ENCODE measurements at places on chromosomes 7 and 10.
A peak's percentile ranks its signal among the peaks of the same experiment; 100 is the strongest.

DNA sequence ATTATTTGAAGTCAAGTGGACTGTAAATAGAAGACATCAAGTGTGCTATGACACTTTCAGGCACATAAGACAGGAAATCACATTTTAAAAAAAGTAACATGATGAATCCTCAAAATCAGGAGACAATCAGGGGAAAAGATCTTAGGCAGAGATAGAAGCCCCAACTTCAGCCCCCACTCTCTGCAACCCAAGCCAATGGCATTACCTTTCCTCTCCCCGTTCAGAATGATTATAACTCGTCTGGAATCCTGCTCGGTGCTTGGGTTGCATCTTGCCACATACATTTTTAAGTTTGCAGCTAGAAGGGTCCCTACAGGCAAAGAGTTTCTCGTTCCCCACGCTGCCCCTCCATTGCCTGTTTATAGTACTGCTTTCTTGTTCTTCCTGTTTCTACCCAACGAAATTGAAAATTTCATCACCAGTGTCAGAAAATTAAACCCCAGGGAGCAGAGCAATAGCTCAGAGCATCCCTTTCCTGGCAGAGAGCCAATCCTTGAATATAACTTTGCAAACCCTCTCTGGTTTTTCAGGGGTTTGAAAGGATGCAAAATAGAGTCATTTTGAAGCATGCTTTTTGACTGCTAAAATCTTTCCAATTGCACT, 260.5 kb upstream of the AOAH start:
- DNase-seq: no peak

- DNase-seq: no peak
Measured at GRCh38 chr7:133361806-133362205, 108.9 kb downstream of the EXOC4 start.

- DNase-seq: no peak
Measured at GRCh38 chr7:116271963-116272886, 61.9 kb downstream of the TES start.

GRCh38 chr7:13908667-13909397, 80.6 kb downstream of the ETV1 start:
- DNase-seq: no peak

- DNase-seq: peak; percentile 73
Measured at GRCh38 chr7:50226669-50227068, 77.8 kb upstream of the IKZF1 start.

DNA sequence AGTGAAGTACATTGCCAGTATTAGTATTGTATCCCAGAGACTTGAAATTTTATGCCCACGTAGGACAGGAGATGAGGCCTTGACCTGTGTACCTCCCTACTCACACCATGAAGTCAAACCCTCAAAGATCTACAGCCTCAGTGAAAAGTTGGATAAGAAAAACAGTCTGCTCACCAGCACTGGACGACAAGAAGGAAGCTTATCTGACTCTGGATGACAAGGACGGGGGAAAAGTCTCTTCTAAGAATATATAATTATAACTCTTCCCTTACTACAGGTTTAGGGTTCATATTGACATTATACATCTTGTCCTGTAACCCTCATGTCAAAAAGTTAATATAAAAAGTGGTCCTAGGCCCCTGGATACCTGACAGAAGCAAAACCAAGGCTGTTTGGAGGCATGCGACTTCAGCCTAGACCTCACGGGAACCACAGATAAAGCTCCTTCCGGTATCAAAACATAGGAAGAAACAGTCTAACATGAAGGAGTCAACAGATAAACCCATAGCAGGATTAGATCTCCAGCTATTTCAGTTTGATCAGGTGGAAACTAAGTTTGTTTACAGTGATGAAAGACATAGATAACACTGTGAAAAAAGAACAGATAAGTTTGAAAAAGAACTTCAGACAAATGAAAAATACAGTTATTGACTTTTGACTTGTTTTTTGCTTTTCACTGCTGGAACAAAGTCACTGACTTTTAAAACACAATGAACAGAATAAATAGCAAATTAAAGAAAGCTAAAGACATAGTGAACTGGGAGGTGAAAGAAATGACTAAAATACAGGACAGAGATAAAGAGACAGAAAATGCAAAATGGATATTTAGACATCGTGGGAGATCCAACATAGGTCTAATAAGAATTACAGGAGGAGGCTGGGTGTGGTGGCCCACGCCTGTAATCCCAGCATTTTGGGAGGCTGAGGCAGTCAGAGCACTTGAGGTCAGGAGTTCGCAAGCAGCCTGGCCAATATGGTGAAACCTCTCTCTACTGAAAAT, 145.9 kb downstream of the PHTF2 start:
- DNase-seq: no peak

- no peak for DNase-seq
Measured at GRCh38 chr7:14271441-14271840, 282.0 kb upstream of the ETV1 start.
